ENCODE measurements at places on chromosomes 12 and 14. TPM values are rescaled to one million over a fixed set of nuclear protein-coding genes. Genes with fewer than 3 reads are reported as not detected.

- no peaks in the 10 kb centered on the region for H3K36me3 ChIP-seq
- DNase-seq = no peak
- no peaks in the 10 kb centered on the region for H3K4me1 ChIP-seq
- no peak overlapping the region for H3K27ac ChIP-seq
These were observed 33.8 kb upstream of the LRRC10 start for GRCh38 chr12:69644511-69644910.

DNA sequence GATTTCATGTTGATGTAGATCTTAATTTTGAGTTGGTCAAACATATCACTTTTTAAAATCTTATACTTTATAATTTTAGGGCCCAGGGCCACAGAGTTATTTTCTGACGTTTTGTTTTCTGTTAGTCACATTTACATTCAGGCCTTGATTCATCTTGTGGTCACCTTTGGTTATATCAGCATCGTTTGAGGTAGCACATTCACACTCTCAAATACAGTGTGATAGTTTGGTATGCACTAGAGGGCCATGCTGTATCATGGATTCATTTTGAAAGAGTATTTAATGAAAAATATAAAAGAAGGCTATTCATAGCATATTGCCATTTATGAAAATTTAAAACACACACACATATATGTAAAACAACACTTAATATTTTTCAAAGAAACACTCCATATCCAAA is 274.6 kb downstream of the RAD51B start:
- no peaks in the 10 kb centered on the region for H3K27me3 ChIP-seq
- peaks cover 2% of the 10 kb centered on the region for H3K4me1 ChIP-seq
- no peak for DNase-seq
- no peak overlapping the region for H3K27ac ChIP-seq
- peaks cover 25% of the 10 kb centered on the region for H3K36me3 ChIP-seq

DNA sequence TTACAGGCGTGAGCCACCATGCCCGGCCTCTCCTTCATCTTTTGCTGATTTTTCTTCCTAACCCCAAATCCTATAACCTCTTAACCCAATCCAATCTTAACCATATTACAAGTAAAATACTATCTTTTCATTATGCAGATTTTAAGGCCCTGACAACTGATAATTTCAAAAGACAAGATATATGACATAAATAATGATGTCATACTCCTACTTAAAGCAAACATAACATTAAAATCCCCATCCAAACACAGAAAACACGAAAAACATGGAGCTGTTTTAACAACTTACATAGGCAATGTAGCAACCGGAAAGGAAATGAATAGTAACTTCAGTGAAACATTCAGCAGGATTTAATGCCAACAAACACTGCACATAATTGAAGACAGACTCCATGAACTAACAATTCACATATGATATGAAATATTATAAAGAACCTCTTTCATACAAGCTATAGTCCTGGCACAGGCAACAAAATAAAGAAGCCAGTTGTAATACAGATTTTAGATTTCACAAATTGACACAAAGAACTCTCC is 21.5 kb downstream of the USP44 start:
- no peaks in the 10 kb centered on the region for H3K27me3 ChIP-seq
- peaks cover 4% of the 10 kb centered on the region for H3K36me3 ChIP-seq
- H3K27ac ChIP-seq = no peak overlapping the region
- no peak for DNase-seq
- H3K4me3 ChIP-seq = no peak overlapping the region
- H3K4me1 ChIP-seq = peaks cover 32% of the 10 kb centered on the region

- H3K4me1 ChIP-seq = peaks cover 39% of the 10 kb centered on the region
- peak; percentile 80 for DNase-seq
- H3K36me3 ChIP-seq = peaks cover 9% of the 10 kb centered on the region
- peak overlapping the region; percentile 23 for H3K4me3 ChIP-seq
These were observed 126.9 kb downstream of the DUSP6 start for GRCh38 chr12:89225401-89225800.

GRCh38 chr14:55094292-55095157 is 34.5 kb upstream of the LGALS3 start:
- H3K4me1 ChIP-seq = peaks cover 16% of the 10 kb centered on the region
- H3K27ac ChIP-seq = no peak overlapping the region
- H3K4me3 ChIP-seq = no peak overlapping the region
- H3K27me3 ChIP-seq = no peaks in the 10 kb centered on the region
- no peak for DNase-seq
- no peaks in the 10 kb centered on the region for H3K36me3 ChIP-seq

- no peak overlapping the region for H3K27ac ChIP-seq
- no peak for DNase-seq
- H3K4me1 ChIP-seq = no peaks in the 10 kb centered on the region
- H3K4me3 ChIP-seq = no peak overlapping the region
These were observed 154.9 kb downstream of the PELI2 start for GRCh38 chr14:56273155-56273554.

Gene MNAT1
- 39.7 TPM for total RNA-seq

Measured in activated naive CD8-positive, alpha-beta T cell treated with anti-CD3 and anti-CD28 coated beads for 36 hours (primary cell).